ENCODE measurements at places on chromosomes 1 and 21.

GRCh38 chr1:163063610-163064009 is 5.6 kb upstream of the RGS4 start:
- DNase-seq = no peak

GRCh38 chr1:247740721-247741120 is 2.3 kb downstream of the OR14K1 start:
- DNase-seq = no peak

DNA sequence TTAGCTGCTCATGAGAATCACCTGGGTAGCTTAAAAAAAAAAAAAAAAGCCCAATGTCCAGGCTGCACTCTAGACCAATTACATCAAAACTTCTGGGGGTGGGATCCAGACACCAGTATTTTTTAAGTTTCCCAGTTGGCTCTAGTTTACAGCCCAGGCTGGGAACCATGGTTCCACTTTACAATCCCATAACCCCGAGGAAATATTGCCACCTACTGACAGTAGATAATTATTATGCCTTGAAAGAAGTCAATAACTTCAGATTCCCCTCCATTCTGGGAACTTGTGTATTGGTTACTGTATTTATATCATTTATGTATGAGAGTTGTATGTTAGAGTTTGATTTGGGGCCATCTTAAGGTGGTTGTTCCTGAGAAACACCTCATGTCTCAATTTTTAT is 100.2 kb downstream of the SPATA46 start:
- peak; percentile 15 for DNase-seq

- no peak for DNase-seq
Observed at GRCh38 chr1:230548357-230548756, 93.9 kb upstream of the COG2 start.

- no peak for DNase-seq
Observed at GRCh38 chr1:107309962-107310361, 169.1 kb downstream of the NTNG1 start.

- DNase-seq = peak; percentile 19
Observed at GRCh38 chr1:212606395-212607205, 2.0 kb upstream of the ATF3 start.

DNA sequence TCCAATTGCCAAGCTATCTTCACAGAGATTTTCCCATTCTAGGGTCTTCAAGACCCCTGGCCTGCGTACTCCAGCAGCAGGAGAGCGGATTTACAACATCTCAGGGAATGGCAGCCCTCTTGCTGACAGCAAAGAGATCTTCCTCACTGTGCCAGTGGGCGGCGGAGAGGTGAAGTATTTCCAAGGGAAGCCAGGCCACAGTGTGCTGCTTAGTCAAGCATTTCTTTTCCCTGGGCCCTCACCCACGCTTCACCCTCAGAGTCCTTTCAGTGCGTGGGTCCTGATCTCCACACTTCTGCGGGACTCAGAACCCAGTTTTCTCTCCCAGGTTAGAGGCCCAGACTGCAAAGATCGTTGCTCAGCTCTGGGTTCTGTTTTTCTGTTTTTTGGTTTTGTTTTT is 13.1 kb downstream of the CDCA8 start:
- no peak for DNase-seq

DNA sequence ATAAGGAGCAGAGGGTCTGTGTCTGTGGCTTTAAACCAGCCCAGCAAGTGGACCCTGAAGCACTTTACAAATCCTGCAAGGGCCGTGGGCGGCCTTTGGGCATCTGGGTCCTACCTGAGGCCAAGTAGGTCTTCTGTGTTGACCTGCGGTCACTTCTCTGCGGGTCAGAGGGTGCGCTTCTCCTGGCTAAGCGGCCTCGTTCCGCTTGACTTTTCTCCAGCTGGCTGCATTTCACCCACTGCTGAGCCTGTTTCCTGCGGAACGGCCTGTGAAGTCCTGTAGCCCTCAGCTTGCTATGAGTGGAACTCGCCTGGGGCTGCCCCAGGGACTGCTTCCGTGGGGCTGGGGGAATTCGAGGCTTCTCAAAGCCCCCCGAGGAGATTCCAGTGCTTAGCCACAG is 43.3 kb downstream of the SLC37A1 start:
- DNase-seq = no peak

GRCh38 chr1:32100359-32100758 is 7.5 kb upstream of the KPNA6 start:
- peak; percentile 21 for DNase-seq

GRCh38 chr1:44557778-44558177 is 116.5 kb downstream of the TMEM53 start:
- no peak for DNase-seq

Measured in muscle of arm (tissue), 14 donors.